ENCODE measurements at places on chromosomes 11 and 22.

DNA sequence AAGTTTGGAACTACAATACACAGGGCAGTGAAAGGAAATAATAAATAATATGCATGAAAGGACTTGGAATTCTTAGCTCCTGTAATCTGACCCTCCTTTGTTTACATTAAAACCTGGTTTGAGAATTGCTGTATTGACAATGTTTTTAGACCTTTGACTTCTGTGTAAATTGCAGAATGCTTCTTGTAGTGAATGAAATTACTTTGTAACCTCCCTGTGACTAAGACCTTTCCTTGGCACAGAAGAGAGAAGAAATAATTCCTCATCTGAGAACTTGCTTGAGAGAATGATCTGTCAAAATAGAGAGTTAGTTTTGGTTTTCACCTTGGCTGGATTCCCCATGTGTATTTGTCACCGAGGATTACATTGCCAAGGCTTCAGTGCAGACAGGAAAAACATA, 640.0 kb upstream of the ANO5 start:
- DNase-seq: no peak

DNA sequence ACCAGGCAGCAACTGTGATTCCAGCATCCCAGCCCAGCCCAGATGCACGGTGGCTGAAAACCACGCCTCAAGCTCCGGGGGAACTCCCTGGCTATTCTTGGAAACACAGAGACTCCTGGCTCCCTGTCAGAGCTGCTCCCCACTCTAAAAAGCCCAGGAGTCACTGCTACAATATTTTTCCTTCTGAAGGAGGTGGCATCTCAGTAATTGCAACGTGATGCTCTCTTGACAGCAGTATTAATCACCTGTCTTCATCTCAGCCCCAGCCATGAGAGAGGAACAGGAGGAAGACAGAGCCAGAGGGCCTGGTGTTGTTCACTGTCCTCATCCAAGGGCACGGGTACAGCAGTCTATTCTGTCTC, 26.9 kb downstream of the DRD2 start:
- no peak for DNase-seq

DNA sequence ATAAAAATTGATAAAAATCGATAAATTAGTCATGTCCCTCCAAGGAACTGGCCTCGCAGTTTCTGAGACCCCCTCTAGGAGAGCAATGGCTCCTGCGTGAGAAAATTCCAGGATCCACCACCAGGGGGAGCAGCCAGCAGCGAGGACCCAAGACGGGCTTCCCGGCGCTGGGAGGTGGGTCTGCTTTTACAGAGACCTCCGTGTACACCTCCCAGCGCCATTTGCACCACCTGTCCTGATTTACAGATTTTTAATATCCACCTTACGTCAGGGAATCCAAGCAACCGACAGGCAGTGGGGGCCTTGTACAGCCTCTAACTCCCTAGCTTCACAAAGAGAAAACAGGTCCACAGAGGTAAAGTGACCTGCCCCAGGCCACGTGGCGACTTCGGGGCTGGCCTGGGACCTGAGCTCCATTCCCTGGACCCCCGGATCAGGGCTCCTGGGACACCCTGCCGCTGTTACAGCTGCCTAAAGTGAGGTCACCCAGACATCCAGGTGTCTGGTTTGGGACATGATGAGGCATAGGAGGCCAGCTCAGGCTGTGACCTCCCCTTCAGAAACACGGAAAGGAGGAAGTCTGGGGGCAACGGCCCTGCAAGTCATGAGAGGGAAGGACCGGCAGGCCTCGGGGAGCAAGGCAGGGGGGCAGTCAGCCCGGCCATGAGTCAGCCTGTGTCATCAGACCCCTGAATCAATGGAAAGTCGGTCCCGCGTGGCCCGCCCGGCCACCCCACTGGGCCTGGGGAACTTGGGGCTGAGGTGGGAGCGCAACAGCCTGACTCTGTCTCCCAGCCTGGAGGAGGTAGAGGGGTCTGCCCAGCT, 3.5 kb downstream of the OSM start:
- DNase-seq: peak; percentile 95

DNA sequence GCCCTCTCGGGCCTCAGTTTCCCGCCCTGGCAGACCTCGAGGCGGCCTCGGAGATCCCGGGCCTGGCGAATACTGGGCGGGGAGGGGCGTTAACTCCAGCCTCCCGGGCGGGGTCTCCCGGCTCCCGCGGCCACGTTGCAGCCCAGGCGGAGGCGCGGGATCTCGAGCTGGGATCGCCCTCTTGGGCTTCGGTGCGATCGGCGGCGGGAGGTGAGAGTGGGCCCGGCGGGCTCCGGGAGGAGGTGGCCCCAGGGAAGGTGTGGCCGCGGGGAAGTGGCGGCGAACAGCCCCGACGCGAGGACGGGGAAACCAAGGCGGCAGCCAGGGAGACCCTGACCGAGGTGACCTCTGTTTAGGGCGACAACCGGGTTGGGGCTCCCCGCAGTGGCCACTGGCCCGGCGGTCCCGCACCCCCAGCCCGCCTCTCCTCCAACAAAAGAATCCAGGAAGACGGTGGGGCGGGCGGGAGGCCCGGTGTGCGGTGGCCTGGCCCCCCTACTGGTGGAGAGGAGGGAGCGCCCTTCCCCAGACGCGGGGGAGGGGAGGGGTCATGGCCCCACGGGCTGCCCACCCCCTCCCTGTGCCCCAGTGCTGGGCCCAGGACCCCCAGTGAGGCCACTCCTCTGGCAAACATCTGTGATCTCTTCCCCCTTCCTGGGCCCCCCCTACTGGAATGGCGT, at the start of gene PHETA2:
Gene PHETA2, plus strand, starts transcription at position 117 of the 680 bp plus-strand sequence. CDS start 3,046 bp downstream, outside the sequence.
- peak; percentile 80 for DNase-seq

GRCh38 chr11:45354976-45355705, 69.0 kb upstream of the SYT13 start:
- peak; percentile 85 for DNase-seq

DNA sequence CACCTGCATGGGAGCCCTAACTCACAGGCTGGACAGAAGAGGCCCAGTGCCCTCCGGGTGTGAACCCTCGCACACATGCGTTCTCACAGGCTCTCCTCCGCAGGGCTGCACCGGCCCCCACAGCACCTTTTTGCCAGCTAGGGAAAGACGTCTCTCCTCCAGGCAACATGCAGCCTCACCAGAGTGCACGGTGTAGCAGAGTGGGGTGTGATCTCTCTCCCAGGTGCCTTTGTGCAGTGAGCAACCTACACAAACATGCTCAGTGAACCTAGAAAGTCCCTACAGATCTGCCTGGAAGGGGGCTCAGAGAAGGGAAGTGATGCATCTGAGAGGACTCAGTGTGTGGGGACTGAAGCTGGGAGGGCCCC, 3.7 kb upstream of the CARNS1 start:
- no peak for DNase-seq
